ENCODE measurements at places on chromosomes 1 and 21. TPM values are rescaled to one million over a fixed set of nuclear protein-coding genes. Genes with fewer than 3 reads are reported as not detected.

Gene SMIM12
- total RNA-seq, result 57.6 TPM

Gene OR2M3
- not detected for total RNA-seq

Gene BCAN
- not detected for total RNA-seq

Gene TMEM69
- total RNA-seq, result 22.4 TPM

Gene IL20
- not detected for total RNA-seq

Gene EVA1C
- total RNA-seq, result 44.3 TPM

Gene NAV1
- 9.1 TPM for total RNA-seq

Gene LCE2B
- not detected for total RNA-seq

Gene HTR6
- total RNA-seq, result 0.18 TPM

Gene NHLH1
- total RNA-seq, result 0.34 TPM

Gene DCDC2B
- total RNA-seq, result not detected

Gene FABP3
- not detected for total RNA-seq

Gene DENND4B
- total RNA-seq, result 38.4 TPM

Gene PRKAA2
- total RNA-seq, result 2.8 TPM

Gene CLCA1
- total RNA-seq, result not detected

Gene TAS1R3
- 0.12 TPM for total RNA-seq

Gene VAV3
- 1.4 TPM for total RNA-seq

Gene OR6K3
- total RNA-seq, result not detected

Gene C1QTNF12
- 1.7 TPM for total RNA-seq

Gene PADI1
- total RNA-seq, result 0.86 TPM

Gene KCNC4
- total RNA-seq, result 2.4 TPM

Gene CLDN17
- not detected for total RNA-seq

Gene TEKT2
- not detected for total RNA-seq

Gene TNFAIP8L2
- total RNA-seq, result not detected

Gene SELENBP1
- 6.9 TPM for total RNA-seq

Data from A549 treated with ZK216348 at 1 μM for 4 hours (cell line).